ENCODE measurements at places on chromosomes 5 and 9. TPM values are rescaled to one million over a fixed set of nuclear protein-coding genes. Genes with fewer than 3 reads are reported as not detected.

Gene PCDHGA9
- 4.3 TPM for total RNA-seq

Gene DMRTA1
- total RNA-seq, result 0.78 TPM

Gene PRSS3
- 5.1 TPM for total RNA-seq

Gene AMBP
- total RNA-seq, result not detected

Gene WNT8A
- total RNA-seq, result not detected

Gene TMEM174
- total RNA-seq, result not detected

Gene ANKRD34B
- total RNA-seq, result not detected

Gene STPG3
- total RNA-seq, result not detected

Gene HAVCR1
- 0.37 TPM for total RNA-seq

Gene SHISAL2B
- total RNA-seq, result not detected

Gene ADAMTSL1
- 134 TPM for total RNA-seq

Gene AGGF1
- 19.7 TPM for total RNA-seq

Gene IFNA21
- not detected for total RNA-seq

Gene BSPRY
- total RNA-seq, result not detected

Gene C9orf153
- total RNA-seq, result 0.20 TPM
